Globus pallidus (tissue), 1 donor: ENCODE measurements at places on chromosomes 4 and X.
A peak's percentile ranks its signal among the peaks of the same experiment; 100 is the strongest.

DNA sequence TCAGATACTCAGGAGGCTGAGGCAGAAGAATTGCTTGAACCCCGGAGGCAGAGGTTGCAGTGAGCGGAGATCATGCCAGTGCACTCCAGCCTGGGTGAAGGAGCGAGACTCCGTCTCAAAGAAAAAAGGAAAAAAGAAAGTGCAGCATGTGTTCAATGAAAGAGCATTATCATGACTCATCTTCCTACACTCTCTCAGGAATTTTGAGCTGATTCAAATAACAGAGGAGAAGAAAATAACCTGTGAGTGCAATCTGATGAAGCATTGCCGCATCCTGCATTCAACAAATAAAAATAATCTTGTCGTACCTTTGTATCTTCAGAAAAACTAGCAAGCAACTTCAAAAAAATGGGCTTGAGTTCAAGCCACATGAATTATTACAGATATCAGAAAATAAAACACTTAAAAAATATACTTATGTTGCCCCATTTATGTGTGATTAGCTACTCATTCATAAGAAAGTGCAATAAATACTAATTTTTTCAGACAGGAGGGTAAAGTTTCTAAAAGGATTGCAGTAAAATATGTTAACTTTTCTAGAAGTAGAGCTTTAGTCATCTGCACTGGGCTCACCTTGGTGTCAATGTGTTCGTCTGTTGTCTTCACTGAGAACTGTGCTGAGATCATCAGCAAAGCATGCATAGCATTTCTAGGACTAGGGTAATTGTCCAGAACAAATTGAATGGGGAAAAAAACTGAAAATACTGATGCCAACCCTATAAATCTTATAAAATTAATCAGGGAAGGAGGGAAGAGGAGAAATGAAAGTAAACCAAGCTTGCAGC, 90.4 kb upstream of the VCX3B start:
- DNase-seq = no peak

DNA sequence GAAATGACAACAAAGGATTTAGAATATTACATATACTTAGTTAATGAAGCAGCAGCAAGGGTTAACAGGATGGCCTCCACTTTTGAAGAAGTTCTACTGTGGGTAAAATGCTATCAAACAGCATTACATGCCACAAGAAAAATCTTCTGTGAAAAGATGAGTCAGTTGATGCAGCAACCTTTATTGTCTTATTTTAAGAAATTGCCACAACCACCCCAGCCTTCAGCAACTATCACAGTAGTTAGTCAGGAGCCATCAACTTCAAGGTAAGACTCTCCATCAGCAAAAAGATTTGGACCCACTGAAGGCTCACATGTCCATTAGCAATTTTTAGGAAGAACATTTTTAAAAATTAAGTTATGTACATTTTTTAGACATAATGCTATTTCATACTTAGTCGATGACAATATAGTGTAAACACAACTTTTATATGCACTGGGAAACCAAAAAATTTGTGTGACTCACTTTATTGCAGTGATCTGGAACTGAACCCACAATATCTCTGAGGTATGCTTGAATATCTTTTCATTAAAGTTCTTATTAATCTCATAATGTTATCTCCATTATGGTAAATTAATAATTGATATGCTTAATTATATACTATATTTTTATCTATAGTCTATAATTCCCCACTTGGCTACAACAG, 81.2 kb downstream of the SPCS3 start:
- no peak for DNase-seq

DNA sequence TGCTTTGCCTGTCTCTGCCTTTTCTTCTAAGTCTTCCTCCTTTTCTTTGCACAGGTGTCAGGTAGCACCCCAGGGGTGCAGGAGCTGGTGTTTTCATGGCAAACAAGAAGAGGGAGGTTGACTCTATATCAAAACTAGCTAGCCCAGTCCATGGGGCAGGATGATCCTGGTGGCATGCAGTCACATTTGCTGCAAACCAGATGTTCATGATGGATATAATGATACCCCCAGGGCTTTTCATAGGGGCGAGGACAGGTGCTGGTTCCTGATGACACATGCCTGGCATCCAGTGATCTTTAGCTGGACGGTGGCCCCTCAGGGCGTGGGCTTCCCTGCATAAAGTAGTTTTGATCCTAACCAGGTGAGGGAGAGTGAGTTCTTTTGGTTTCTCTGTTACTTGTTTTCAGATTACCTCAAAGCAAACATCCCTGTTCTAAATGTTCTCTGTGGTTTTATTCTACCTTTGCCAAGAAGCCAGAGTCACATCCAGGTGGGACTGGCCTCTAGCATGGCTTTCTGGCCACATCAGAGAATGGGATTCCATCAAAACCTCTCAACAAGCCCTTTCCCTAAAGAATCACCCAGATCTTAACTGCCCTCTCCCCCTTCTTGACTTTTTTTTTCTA, 11.2 kb upstream of the UBA6 start:
- DNase-seq = no peak

DNA sequence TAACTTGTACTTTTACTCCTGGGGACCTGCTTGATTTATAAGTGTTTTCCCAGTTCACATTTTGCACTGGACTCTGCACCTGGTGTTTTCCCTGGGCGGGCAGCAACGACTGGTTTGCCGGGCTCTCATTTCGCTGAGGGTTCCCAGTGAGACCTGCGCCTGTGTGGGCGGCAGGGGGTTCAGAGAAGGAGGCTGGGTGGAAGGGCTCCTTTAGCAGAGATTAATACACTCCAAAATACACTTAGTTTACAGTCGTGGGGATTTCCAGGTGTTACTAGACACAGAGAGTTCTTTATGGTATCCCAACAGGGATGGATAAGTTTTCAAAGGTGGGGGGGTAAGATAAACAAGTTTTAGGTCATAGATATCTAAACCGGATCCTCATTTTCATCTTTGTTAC, 53.0 kb upstream of the SHISA3 start:
- no peak for DNase-seq

GRCh38 chrX:121236040-121236439, 188.6 kb downstream of the GLUD2 start:
- no peak for DNase-seq

GRCh38 chr4:85762529-85762871, 287.6 kb downstream of the ARHGAP24 start:
- no peak for DNase-seq

DNA sequence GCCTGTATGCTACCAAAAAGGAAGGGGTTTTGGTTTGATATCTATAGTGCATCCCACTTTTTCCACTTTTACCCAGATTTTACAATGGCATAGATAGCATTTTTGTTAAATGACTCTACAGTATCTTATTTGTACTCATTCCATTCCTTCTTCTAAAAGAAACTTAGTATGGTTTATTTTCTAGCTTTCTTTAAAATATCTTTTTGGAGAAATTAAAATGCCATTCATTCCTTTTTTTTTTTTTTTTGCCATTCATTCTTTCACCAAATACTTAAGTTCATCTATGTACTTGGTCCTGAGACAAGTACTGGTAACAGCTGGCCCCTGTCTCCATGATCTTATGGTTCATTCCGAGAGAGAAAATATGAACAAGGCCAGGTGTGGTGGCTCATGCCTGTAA, 49.1 kb downstream of the MID1 start:
- DNase-seq = no peak

DNA sequence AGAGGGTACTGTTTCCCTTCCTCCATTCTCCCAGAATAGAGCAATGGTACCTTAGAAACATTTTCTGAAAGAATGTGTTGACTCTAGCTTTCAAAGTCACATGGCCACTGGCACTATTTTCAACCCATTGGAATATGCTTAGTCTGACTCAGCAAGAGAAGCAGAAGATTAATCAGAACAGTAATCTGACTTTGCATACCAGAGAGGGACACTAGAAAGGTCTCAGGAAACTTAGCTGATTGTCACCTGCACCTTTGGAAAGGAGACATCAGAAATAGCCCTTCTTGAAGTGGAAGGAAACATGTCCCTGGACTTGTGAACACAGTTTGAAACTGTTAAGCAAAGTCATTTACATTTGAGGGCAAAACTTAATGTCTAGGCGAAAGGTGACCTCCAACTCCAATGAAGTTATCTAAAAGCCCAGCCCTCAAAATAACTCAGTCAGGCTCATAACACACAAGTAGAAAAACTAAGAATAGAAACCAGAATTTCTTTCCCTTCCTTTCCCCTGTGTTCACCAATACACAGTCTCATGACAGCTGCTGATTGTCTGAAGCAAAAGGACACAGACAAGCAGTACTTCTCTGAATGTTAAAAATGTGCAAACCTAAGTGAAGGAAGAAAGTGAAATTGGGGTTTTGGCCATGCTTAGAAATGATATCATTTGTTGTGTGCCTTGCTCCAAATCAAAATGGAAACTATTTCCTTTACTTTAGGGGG, 270.8 kb downstream of the GRIA3 start:
- no peak for DNase-seq

DNA sequence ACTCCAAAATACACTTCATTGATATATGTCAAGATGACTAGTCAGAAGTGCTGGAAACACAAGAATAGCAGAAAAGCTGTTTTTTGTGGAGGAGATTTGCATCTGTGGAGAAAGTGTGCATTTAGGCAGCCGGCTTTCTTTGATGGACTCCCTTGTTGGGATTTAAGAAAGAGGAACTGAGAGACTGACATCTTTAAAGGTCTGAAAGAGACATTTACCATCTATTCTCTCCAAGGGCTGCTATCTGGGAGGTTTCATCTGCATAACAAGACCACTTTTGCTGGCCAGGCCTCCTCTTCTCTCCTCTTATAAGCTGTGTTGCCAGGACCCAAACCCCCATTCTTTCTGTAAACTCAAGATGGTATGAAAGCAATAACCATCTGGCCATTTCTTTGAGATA, 1065.0 kb downstream of the NLGN4X start:
- DNase-seq = no peak

DNA sequence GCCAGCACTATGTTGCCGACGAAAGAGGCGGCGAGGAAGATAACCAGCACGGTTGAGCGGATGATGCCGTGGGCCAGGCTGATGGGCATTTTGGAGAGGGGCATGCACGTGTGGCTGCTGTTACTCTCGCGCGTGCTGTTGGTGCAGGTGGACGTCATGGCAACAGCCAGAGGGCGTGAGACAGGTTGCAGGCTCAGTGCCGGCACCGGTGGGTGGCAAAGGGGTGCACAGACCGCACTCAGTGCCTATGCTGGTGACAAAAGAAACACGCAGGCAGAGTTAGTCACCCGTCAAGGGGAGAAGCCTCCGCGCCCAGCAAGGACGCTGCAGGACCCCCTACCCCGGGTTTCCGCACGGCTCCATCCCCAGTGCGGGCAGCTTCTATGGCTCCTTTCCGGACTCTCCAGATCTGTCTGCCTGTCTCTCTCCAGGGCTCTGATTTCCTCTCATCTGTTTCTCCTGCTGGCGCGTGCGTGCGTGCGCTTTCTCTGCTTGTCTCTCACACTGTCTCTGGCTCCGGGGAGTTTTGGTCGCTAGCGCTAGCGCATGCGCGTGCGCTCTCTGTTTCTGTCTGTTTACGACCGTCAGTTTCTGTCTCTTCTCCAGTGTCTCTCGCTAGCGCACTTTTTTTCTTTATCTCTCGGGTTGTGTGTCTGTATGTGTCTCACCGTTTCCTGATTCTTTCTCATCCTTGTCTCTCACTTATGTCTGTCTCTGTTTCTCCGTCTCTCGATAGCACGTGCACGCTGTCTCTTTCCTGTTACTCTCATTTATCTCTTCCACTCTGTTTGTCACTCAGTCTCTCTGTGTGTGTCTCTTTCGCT, 2.1 kb downstream of the GPR101 start:
- DNase-seq = peak; percentile 11

DNA sequence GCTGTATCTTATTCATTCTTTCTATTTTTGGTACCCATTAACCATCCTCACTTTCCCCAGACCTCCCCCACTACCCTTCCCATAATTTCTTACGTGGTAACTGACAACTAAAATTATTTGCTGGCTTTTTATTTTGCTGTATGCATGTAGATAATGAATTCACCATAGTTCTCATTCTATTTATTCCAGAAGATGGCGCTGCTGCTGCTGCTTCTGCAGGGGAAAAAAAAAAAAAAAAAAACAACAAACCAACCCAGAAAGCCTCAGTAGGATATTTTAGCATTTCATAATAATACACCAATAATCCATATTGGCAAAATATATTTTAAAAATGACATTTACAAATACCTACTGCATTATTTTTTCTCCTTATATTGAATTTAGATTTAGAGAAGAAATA, 416.6 kb upstream of the MAGEB18 start:
- DNase-seq = no peak

- no peak for DNase-seq
Measured at GRCh38 chr4:104128031-104128849, 366.5 kb downstream of the CXXC4 start.

GRCh38 chr4:84492737-84493091, 6.4 kb downstream of the NKX6-1 start:
- no peak for DNase-seq

DNA sequence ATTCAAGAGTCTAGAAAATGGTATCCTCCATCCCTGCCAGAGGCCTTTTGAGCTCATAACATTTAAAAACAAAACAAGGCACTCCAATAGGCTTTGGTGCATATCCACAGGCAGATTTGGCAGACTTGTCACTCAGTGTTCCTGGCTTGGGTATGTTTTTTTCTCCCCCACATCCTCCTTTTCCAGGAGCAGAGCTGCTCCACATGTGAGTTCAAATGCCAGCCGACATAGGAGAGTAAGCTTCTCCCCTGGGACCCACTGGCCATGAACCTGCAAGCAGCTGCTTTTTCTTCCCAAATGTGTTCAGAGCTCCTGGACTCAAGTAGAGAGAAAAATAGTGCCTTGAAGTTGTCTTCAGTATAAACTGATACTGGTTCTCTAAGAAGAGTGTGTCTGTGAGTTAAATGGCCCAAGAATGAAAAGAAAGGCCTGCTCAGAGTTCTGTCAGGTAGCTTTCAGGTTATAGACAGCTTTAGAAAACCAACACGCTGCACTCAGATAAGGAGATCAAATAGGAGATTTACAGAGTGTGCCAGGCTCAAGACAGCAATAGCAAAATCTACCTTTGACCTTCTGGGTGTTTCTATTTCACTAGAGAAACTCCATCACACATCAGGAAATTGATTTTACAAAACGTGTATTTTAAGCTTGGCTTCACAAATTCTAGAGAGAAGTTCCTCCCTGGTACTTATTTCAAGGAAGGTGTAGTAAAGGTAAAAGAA, 162.5 kb upstream of the GALNT7 start:
- DNase-seq = no peak

GRCh38 chrX:131741103-131741581, 197.3 kb downstream of the OR13H1 start:
- no peak for DNase-seq

DNA sequence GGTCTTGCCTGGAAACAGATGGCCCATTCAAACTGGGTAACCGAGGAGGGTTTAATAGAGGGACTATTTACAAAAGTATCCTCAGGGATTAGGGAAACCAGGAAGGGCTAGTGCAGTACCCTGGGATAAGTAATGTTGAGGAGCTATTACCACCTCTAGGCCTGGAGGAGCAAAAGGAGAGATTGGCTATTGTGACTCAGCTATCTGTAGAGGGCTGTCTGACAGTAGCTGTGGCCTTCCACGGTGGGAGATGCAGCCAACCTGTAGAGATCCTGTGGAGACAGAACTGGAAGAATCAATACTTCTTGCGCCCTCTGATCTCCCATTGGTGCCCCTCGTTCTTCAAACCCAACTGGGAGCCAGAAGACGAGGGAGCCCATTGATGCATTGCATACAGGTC, 34.1 kb upstream of the RPS6KA3 start:
- DNase-seq = no peak
